ENCODE measurements at places on chromosomes 7 and 10.

- DNase-seq = no peak
These were observed 277.4 kb downstream of the CCSER2 start for GRCh38 chr10:84605802-84606201.

- no peak for DNase-seq
These were observed 96.5 kb upstream of the INSYN2A start for GRCh38 chr10:127292888-127293287.

DNA sequence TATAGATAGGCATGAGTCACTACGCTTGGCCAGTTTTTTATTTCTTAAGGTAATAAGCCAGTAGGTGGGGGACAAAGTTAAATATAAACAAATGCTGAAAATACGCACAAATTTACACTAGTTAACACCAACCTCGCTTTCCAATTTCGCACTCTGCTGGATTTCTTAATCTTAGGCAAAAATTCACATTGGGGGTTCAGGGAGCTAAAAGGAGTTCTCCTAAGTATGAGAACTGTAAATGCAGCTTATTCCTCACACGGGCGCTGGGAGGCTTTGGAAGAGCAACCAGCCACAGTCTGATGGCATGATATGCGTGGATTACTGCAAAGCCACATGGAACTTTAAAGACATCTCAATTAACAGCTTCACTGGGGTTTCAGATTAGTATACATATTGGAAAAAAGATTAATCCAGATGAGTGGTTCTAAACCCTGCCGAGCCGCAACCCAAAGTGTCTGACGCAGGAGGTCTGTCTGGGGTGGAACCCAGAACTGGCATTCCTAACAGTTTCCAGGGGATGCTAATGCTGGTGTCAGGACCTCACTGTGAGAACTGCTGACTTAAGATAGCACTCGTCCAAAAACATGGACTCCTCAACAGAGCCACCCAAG lies 16.2 kb downstream of the TNS3 start:
- DNase-seq = no peak

GRCh38 chr7:159102681-159103381 lies 41.8 kb downstream of the VIPR2 start:
- DNase-seq = no peak

DNA sequence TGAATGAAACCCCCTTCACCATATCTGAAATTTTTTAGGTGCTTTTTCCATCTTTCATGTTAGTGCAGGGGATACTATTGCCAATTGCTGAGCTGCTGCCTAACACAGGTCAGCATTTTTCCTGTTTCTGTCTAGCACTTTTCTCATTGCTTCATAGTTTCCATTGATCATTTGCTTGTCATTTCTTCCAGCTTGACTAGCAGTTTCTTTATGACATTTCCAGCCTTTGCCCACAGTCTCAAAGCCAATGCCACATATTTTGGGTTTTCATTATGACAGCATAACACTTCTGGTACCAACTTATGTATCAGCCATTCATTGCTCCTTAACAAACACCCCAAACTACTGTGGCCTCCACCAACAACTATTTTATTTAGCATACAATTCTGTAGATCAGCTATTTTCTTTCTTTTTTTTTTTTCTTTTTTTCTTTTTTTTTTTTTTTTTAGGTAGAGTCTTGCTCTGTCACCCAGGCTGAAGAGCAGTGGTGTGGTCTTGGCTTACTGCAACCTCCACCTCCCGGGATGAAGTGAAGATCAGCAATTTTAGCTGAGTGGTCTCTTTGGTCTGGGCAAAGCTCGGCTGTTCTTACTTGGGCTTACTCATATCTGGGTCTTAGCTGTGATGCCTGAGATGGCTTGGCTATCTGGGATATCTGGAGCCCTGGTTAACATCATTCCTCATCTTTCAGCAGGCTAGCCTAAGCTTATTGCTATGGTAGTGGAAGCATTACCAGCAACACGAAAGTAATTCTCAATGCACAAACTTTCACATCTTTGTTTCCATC lies 102.3 kb downstream of the EPC1 start:
- DNase-seq = no peak

- DNase-seq = no peak
These were observed 17.7 kb upstream of the PPP1R3A start for GRCh38 chr7:113936535-113936934.

GRCh38 chr10:29240986-29241660 lies 47.7 kb upstream of the LYZL1 start:
- no peak for DNase-seq

GRCh38 chr7:14195079-14195478 lies 205.6 kb upstream of the ETV1 start:
- no peak for DNase-seq

- no peak for DNase-seq
These were observed 129.5 kb downstream of the ZNF716 start for GRCh38 chr7:57579454-57579853.

GRCh38 chr10:100724531-100725027 lies 20.8 kb upstream of the PAX2 start:
- no peak for DNase-seq

DNA sequence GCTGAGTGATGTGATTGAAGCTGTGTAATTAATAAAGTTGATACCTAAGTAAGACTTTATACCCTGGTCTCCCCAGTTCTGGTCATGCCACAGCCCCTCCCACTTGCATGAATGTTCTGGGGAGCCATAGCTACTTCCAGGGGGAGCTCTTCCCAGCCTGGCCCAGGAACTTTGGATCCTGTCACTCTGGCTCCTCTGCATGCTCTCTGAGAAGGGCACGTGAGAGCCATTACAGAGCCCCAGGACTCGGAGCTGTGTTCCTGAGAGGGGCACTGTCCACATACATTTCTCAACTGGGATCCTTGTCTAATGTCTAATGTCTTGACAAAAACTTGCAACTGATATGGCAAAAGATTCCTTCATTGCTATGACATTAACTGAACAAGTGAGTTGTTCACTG lies 173.9 kb upstream of the NPY start:
- DNase-seq = no peak

- no peak for DNase-seq
These were observed 97.3 kb downstream of the MYL10 start for GRCh38 chr7:101531726-101532357.

DNA sequence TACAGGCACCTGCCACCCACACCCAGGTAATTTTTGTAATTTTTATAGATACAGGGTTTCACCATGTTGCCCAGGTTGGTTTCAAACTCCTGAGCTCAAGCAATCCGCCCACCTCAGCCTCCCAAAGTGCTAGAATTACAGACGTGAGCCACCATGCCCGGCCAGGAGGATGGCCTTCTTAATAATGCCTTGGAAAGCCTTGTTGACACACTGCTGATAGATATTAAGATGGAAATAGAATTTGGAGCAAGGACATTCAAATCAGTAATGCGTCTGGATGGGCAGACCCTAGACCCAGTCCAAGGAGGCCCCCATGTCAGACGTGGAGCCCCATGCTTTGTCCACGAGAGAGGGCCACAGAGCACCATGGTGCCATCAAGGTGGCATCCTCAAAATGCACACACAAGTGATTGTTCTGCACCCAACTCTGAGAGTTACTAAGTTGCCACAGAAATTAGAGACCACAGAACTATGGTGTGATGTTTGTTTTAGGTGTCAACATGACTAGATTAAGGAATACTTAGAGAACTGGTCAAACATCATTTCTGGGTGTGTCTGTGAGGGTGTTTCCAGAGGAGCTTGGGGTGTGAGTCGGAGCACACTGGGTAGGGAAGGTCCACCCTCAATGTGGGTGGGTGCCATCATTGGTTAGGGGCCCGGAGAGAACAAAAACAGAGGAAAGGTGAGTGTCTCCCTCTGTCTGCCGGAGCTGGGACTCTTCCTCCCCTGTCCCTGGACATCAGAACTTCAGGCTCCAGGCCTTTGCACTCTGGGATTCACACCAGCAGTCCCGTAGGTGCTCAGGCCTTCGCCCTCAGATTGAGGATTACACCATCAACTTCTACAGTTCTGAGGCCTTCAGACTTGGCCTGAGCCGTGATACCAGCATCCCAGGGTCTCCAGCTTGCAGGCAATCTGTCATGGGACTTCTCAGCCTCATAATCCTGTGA lies 34.5 kb downstream of the EBF3 start:
- DNase-seq = no peak

DNA sequence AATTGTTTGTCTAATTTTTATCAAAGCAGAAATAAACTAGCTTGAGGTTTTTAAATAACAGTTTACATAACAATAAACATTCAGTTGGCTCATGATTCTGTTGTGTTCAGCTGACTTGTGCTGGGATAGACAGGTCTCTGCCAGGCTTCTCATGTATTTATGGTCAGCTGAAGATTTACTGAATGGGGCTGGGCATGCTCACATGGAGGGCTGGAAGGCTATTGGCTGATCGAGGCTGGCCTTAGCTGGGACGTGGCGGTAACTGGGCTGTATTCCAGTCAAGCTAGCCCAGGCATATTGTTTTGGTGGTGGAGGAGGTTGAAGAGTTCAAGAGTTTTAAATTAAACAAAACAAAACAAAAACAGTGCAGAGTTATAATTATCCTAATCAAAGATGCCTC lies 251.0 kb upstream of the MTPN start:
- peak; percentile 71 for DNase-seq

- DNase-seq = no peak
These were observed 156.3 kb upstream of the GRB10 start for GRCh38 chr7:50939021-50939420.

DNA sequence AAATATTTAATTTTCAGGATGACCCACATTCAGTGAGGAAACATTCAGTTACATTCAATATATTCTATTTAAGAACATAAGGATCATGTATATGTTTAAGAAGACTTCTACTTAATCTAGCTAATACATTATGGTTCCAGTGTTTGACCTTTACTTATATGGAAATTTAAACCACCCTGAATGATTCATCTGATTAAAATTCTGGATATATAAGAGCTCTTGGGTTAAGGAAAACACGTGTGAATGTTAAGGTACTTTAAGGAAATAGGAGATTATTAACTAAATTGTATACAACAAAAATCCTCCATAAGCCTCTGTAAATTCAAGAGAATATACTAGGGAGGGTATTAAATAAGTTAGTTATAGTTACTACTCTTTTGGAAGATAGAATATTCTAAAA lies 40.9 kb downstream of the HDAC9 start:
- DNase-seq = no peak

GRCh38 chr10:86419101-86419500 lies 52.5 kb upstream of the GRID1 start:
- DNase-seq = no peak

- DNase-seq = no peak
These were observed 85.6 kb upstream of the KDM7A start for GRCh38 chr7:140262242-140262903.

- peak; percentile 90 for DNase-seq
These were observed 38.1 kb downstream of the CTTNBP2 start for GRCh38 chr7:117835016-117835664.

DNA sequence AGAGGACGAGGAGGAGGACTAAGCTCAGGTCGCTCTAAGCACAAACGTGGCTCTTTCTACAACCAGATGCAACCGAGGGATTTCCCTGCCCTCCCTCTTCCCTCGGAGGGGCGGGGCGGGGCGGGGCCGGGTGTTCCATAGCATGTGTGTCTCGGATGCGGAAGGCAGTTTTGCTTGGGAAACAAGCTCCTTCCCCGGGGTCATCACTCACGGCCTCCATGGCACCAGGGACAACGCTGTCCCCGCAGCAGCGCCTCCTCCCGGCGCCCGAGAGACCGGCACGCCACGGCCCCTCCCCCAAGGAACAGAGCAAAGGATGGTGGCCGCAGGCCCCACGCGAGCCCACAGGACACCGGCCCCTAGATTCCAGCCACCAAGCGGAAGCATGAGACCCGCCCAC lies 110.5 kb downstream of the PAXIP1 start:
- DNase-seq = no peak

DNA sequence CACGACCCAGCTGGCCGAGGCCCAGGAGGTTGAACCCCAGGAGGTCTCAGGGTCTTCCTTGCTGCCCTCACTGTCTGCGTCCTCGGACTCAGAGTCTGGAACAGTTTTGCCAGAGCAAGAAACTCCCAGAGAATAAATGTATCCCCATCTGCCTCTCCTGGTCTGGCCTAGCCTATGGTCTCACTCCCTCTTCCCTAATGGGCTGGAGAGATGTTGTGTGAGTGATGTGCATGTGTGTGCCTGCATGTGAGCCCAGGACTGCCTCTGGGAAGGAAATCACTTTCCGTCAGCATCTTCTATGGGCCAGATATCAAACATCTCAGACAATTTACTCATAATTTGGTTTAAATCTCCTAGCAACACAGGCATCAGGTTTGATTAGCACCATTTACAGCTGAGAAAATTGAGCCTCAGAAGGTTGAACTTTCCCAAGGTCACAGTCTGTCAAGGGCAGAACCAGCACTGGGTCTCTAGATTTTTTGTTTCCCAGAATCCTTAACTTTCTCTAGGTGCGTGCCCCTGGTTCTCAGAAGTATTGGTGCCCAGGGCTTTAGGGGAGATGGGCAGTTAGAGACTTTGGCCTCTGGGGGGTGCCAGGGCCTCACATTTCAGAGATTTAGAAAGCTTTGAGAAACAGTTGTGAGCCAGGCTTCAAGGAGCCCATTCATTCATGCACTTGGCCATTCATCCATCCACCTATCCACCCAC lies 4.9 kb downstream of the TMEM270 start:
- DNase-seq = peak; percentile 11

DNA sequence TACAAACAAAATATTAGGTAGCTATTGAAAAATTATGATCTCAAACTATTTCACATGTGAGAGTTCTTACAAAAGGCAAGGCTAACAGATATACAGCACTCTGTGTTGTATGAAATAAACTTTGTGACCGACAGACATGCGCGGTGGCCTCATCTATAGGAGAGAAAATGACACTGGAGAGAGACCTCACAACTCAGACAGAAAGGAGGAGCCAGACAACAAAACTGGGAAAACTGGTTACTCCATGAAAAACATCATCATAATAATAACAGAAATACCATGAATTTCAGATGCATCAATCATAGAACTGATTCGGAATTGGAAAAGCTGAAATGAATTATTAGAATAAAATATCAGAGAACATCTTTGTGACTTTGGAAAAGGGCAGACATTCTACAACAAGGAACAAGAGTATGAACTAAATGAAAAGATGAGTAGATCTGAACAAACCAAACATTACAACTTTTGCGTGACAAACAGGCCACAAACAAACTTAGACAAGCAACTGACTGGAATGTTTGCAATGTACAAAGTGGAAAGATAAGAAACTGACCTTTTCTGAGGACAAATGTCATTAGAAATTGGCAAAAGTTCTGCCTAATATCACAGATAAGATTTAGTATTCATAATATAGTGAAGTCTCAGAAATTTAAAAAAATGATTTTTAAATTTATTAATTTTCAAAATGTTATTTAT lies 69.3 kb downstream of the TNS3 start:
- no peak for DNase-seq

All from NCI-H1105 (cell line).